ENCODE measurements at places on chromosomes 5 and 9. TPM values are rescaled to one million over a fixed set of nuclear protein-coding genes. Genes with fewer than 3 reads are reported as not detected.

Gene NIPAL4
- total RNA-seq: 0.18 TPM

Gene IGFBPL1
- total RNA-seq: under 0.01 TPM

Gene DBH
- total RNA-seq: not detected

Gene TMEM141
- total RNA-seq: 39.1 TPM

Gene NKD2
- total RNA-seq: not detected

Measured in IMR-90 (cell line).